ENCODE measurements at places on chromosomes 5 and 9.
A peak's percentile ranks its signal among the peaks of the same experiment; 100 is the strongest.

- DNase-seq = peak; percentile 70
Observed at GRCh38 chr5:74648835-74649293, 8.3 kb upstream of the ENC1 start.

DNA sequence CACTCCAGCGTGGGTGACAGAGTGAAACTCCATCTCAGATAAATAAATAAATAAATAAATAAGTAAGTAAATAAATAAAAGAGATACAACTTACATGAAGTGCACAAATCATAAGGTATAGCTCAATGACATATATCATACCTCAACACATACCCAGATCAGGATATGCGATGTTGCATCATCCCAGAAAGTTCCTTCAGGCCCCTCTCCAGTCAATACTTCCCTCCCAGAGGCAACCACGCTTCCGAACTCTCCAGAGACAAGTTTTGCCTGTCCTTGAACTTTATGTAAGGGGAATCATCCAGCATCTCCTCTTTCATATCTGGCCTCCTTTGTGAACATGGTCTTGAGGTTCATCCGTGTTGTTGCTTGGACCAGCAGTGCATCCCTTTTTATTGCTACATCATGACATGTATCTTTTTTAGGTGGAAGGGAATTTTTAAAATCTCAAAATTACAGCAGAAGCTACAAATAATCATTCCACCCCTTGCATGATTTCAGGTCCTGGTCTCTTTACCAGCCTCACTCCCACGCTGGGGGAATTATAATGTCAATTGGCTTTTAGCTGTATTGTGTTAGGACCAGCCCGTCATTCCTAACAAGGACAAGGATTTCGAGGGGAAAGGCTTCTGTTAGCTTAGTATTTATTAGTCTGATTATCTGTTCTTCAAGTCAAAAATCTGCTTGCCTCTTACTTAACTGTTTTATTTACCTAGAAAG lies 32.9 kb upstream of the AOPEP start:
- no peak for DNase-seq

DNA sequence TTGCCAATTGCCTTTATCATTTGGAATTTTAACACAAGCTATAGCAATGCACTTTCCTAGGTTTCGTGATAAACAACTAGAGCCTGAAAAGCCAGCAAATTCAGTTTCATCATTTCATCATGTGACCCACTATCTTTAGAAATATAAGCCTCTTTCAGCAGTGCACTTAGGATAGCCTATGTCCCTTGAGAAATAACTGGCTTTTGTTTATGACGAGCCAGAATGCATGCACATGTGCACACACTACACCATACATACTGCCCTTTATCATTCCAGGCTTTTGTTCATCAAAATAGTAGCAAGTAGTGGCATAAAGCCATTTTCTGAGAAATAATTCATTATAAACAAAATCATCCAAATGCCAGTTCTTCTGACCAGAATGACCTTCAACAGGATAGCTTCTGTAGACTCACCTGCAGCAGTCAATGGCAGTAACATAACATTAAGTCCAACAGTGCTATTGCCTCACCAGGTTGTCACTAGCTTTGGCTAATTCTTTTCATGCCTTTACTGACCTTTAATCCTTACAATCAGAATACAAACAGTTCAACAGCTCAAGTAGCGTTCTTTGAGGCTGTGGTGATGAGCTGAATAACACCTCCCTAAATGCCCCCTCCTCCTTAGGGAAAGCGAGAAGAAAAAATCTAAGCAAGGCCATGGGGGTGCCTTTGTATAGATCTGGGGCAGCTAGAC lies 132.3 kb upstream of the SMARCA2 start:
- DNase-seq = no peak

DNA sequence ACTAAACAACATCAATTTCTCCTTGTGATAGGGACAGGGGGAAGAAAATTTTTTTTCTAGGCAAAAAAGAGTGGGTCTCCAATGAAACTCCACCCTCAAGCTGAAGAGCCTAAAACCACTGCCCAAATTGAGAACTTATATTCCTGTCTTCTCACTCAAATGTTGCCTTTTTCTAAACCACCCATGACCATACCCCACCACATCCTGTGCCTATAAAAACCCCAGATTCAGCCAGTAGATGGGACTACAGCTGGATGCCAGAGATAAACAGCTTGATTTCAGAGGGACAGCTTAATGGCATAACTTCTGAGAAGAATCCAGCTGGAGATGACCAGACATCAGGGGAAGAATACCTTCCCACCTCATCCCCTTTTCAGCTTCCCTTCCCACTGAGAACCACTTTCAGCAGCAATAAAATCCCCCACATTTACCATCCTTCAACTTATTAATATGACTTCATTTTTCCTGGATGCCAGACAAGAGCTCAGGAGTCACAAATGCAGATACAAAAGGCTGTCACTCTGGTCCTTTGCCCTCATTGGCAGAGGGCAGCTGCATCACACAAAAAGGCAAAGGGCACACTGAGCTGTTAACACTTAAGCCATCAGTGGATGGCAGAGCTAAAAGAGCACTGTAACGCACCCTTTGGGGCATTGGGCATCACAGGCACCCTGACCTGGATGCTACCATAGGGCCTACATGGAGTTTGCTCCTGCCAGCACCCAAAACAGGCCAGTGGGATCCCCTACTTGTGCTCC lies 972.5 kb upstream of the CTNND2 start:
- DNase-seq = no peak

GRCh38 chr5:126430631-126431030 lies 7.4 kb downstream of the GRAMD2B start:
- no peak for DNase-seq

- no peak for DNase-seq
Observed at GRCh38 chr9:16608906-16609305, 261.6 kb downstream of the BNC2 start.

- no peak for DNase-seq
Observed at GRCh38 chr9:123722378-123722777, 207.5 kb downstream of the DENND1A start.

DNA sequence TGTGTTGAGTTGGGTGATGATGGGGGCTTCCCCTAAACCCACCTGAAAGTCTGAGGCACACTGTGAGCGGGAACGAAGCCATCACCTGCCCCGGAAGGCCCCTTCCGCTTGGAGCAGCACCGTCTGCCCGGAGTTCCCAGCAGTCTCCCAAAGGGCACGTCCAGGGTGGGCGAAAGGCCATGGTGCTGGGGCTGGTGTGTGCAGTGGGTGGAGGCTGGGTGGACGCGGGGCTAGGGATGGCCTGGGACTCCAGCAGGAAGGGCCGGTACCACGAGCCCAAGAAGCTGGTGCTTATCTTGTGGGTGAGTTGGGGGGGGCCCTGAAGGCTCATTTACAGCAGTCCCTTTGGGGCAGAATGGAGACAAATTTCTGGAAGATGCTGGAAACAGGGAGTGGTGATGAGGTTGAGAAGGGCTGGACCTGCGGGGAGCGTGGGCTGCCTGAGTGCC lies 4.6 kb downstream of the FLT4 start:
- no peak for DNase-seq

DNA sequence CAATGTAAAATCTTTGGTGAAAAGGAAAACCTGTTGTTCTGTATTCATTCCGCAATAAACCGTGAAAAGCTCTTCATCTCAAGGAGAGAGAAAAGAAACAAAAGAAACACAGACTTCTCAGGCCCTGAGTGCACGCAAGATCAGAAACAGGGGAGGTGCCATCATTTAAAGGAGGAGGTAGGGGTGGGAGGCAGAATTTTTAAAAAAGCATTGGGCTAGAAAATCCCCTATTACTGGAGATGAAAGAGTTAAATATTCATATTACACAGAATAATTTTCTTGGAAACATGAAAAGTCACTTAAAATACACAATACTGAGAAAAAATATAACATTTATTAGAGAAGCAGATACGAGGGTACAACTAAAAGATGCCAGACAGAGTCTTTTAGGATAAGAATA lies 56.3 kb downstream of the USP20 start:
- no peak for DNase-seq

- no peak for DNase-seq
Observed at GRCh38 chr9:70772601-70773000, 348.8 kb downstream of the TRPM3 start.

DNA sequence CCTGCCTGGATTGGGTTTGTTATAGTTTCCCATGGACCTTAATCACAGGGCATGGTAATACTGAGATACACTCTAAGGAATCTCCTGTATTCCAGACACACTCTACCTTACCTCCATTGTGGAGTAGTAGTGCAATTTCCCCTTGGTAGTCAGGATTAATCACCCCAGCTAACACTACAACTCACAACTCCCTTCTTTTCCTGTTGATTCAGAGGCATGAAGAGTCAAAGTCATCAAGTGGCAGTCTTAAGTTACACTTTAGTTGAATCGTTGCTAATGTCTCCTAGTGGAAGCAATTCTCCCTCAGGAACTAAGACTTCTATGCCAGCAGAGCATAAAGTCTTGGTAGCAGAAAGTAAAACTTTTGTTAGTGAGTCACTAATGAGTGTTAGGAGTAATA lies 122.7 kb upstream of the APC start:
- DNase-seq = no peak

- DNase-seq = no peak
Observed at GRCh38 chr5:172687940-172688339, 46.9 kb downstream of the NEURL1B start.

GRCh38 chr5:3024554-3024953 lies 273.1 kb upstream of the IRX2 start:
- no peak for DNase-seq

- DNase-seq = peak; percentile 26
Observed at GRCh38 chr5:151318850-151319732, 15.5 kb upstream of the SLC36A3 start.

- DNase-seq = no peak
Observed at GRCh38 chr5:59500014-59500413, 393.5 kb downstream of the PDE4D start.

GRCh38 chr9:130053504-130054324 lies at the start of gene GPR107:
GPR107 (plus strand) TSS chr9:130053906; CDS start chr9:130053933, 27 bp downstream.
- DNase-seq = peak; percentile 74

- DNase-seq = no peak
Observed at GRCh38 chr5:41637424-41637823, 127.0 kb upstream of the PLCXD3 start.

GRCh38 chr9:114372921-114373448 lies 14.8 kb downstream of the AKNA start:
- DNase-seq = peak; percentile 65

DNA sequence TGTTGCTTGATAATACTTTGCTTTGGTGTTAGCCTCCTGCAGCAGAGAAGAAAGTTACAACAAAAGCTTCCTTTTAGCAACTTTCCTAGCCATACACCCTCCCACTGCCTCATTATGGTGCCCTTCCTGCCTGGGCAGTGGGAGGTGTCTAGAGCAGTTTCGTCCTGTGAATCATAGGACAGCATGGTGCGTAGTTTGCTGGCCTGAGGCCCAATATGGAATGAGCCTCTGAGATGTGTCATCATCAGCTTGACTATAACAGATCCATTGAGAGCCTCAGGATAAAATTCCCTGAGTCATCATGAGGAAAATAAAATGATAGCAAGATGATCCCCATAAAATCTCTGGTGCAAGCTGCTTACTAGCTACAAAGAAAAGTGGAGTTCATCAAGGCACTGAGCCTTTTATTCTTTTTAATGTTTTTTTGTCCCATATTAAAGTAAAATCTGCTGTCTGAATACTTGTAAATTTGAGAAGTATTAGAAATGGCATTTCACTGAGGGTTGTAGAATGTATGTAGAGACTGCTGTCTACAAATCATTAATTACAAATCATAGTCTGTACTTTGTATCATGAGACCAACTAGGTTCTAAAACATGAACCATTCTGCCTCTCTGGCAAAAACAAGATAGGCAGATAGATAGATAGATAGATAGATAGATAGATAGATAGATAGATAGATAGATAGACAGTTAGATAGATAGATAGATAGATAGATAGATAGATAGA lies 303.0 kb upstream of the PDE4D start:
- no peak for DNase-seq

DNA sequence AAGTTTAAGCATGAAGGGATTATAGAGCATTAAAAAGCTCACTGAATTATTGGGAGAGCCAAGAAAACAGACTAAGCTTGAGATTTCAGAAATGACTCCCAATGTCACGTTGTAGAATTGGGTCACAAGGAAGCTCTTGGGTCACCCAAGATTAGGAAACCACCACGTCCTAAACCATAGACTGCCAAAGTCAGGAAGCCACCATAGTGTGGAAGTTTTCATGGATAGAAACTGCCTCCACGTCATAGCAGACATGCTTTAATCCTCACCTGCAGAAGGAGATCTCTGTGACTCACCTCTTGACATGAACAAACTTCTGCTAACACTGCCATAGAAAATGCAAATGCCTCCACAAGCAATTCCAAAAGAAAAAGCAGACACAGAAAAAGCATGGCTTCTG lies 106.3 kb downstream of the SLC1A3 start:
- DNase-seq = no peak

DNA sequence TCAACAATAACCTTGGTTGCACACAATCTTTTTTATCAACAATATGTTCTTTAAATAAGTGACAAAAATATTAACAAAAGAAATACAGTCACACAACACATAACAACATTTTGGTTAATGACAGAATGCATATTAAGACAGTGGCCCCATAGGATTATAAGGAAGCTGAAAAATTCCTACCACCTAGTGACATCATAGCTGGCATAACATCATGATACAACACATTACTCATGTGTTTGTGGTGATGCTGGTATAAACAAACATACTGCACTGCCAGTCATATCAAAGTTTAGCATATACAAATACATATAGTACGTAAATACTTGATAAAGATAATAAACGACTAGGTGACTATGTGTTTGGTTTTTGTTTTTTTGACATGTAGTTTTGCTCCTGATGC lies 344.8 kb upstream of the POU5F2 start:
- DNase-seq = no peak

DNA sequence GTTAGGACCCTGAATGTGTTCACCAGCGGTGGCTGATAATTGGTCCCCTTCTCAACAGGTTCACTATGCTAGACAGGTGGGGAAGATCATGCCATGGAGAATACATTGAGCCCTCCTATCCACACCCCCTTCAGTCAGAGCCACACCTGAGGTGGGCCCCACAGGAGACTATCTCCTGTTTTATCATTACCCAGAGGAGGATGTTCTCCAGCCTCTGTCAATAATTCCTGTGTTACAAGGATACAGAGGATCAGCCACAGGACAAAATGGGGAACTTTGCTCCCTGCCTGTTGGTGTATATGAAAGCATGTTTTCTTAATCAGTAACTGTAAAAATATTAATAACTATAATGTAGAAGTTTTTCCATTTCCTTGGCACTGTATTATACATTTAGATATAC lies 25.9 kb downstream of the RAD1 start:
- no peak for DNase-seq

DNA sequence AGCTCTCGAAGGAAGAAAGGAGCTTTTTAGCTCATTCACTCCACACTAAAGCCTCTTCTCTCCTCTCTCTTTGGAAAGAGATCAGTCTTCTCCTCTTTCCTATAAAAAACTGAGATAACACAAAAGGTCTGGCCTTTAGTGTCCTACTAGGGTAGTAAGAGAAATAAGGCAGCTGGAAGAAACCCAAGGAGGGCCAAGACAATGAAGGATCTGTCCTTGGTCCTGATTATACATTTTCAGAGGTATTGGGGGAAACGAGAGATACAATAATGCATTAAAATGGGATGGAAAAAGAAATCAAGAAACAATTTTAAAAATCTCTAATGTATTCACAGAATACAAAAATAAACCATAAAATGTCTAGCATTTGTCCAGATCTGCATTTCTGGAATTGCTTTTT lies 184.0 kb downstream of the SLF1 start:
- DNase-seq = no peak

- no peak for DNase-seq
Observed at GRCh38 chr9:109561137-109561536, 63.0 kb upstream of the PTPN3 start.
